ENCODE measurements at places on chromosomes 6 and 20. TPM values are rescaled to one million over a fixed set of nuclear protein-coding genes. Genes with fewer than 3 reads are reported as not detected.

DLL1 gene
- 4.3 TPM for total RNA-seq

ENPP3 gene
- 0.45 TPM for total RNA-seq

DNA sequence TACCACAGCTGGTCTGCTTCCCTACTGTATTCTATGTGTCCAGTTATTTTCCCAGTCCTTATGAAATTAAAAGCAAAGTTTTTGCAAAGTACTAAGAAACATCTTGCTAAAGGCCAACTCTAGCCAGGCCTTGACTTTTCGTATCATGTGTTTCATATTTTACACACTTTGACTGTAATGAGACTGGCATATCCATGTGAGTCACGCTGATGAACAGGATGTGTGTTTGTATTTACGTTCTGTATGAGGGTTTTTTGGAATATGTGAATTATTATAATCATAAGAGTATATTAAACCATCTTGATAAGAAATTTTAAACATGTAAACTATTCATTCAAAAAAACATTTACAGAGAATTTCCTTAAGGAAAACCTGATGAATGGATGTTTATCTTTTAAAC, 59.7 kb downstream of the EYA4 start:
- DNase-seq = no peak

DNA sequence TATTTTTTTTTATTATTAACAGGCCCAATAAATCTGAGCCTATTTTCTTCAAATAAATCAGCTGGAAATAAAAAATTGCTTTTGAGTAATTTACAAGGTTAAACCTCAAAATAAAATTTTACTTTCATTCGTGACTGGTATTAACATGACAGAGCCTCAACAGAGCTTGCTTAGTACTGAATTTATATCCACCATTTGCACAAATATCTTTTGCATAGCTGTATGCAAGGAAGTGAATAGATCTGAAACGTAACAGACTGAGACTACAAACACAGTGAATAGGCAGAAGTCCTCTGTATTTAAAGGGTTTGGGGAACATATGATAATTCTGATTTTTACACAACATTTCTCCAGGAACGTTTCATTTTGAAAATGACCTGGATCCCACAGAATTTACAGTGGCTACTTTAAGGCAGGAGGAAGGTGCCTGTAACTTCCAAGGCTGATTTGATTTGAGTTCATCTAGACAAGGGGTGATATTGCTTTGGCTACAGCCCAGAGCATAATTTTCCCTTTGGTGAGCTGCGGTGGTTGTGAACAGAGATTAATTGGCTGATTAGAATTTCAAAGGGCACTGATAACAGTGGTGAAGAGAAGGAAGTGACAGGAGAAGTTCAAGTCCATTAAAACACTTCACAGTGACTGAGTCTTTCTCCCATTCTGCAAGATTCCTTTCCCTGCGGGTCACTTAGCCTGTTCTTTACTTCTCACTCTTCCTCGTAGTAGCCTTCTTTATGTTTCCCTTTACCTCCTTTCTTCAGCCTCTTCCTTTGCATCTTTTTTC, 121.2 kb upstream of the SASH1 start:
- no peak for DNase-seq

- peak; percentile 40 for DNase-seq
These were observed 5.1 kb downstream of the PRND start for GRCh38 chr20:4726710-4727397.

DNA sequence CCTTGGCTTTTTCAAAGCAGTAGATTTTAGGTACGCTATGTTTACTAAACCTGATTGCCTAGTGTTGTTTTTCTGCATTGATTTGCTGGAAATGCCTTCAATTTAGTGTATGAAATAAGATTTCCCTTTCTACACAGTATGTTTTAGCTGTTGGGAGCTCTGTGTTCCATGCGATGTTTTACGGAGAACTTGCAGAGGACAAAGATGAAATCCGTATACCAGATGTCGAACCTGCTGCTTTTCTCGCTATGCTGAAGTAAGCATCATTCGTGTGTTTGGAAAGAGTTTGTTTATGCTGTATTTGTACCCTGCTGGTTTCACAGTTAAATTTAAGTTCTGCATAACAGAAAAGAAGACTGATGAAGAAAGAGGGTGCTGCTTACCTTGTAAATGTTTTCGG, 1.9 kb downstream of the BTBD3 start:
- no peak for DNase-seq

- no peak for DNase-seq
These were observed 6.9 kb downstream of the EPHA7 start for GRCh38 chr6:93412452-93412851.
